ENCODE measurements at places on chromosomes 13 and 19.

DNA sequence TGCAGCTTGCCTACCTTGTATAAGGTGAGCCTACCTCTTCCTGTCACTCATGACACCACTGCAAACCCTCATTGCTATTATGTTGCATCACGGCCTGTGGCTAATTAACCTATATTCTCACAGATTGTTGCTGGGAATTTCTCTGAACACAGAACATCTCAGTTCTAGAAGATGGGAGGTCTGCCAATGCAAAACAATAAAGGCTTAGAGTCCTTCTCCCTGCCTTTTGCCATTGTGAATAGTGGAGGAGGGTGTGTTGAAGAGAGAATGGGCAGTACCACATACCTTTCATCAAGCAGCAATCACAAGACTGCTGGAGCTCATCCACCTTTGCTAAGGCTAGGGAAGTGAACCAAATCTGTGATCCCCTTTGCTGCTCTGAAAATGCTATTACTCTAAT, 34.4 kb downstream of the WDFY2 start:
- no peak for DNase-seq

GRCh38 chr19:16288544-16288943, 36.1 kb upstream of the KLF2 start:
- DNase-seq, result no peak

DNA sequence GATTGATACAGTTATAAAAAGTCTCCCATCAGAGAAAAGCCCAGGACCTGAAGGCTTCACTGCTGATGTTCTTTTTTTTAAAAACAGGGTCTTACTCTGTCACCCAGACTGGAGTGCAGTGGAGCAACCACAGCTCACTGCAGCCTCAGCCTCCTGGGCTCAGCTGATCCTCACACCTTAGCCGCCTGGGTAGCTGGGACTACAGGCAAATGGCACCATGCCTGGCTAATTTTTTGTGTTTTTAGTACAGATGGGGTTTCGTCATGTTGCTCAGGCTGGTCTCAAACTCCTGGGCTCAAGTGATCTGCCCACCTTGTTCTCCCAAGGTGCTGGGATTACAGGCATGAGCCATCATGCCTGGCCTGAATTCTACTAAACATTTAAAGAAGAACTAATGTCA, 33.1 kb downstream of the TEX29 start:
- no peak for DNase-seq

GRCh38 chr13:90732049-90732448, 615.4 kb upstream of the MIR17HG start:
- DNase-seq, result no peak

- DNase-seq, result no peak
Measured at GRCh38 chr13:33994198-33994597, 176.2 kb downstream of the RFC3 start.

- DNase-seq, result no peak
Measured at GRCh38 chr13:26497968-26498511, 59.4 kb upstream of the WASF3 start.

DNA sequence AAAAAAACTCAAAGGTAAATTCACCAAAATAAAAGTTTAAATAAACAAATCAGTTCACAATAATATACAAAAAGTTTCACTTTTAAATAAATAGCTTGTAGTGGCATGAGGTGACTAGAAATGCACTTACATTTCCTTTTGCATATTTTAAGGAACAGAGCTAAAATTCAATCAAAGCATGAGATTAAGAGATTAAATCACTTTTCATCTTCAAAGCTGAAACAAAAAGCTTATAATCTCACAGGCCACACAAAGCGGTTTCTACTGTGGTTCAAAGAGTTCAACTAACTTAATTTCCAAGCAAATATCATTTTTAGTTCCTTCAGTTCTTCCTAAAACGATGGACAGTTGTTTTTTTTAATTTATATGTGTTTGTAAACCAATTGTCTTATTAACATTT, 38.9 kb downstream of the TSC22D1 start:
- no peak for DNase-seq

DNA sequence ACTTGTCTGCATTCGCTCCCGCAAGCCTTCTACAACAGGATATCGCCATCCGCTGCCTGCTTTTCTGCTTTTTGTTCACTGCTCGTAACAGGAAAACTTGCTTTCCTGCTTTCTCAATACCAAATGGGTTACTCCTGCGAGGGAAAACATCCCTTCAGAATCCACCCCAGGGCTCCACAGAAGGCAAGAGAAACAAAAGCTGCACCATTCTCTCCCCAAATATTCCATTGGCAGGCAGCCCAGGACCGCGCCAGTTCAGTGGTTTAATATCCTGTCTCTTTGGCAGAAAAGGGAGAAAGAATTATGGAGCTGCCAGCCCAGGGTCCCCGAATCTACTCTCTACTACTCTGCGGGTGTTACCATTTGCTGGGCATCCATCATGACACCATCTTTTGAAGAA, 84.7 kb upstream of the DOCK9 start:
- DNase-seq, result peak; percentile 24

GRCh38 chr13:24842549-24843274, 78.7 kb downstream of the RNF17 start:
- no peak for DNase-seq

DNA sequence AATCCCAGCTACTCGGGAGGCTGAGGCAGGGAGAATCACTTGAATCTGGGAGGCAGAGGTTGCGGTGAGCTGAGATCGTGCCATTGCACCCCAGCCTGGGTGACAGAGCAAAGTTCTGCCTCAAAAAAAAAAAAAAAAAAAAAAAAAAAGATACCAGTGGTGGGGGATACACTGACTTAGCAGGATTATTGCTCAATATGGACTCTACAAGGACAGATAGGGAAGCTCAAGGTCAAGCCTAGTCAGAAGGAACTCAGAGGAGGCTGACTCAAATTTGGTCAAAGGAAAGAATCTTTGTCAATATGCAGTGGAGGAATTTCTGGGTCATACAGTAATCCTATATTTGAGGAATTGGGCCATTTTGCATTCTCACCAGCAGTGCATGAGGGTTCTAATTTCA, 6.7 kb upstream of the DIAPH3 start:
- DNase-seq, result no peak

GRCh38 chr13:85671336-85671735, 127.9 kb downstream of the SLITRK6 start:
- no peak for DNase-seq

DNA sequence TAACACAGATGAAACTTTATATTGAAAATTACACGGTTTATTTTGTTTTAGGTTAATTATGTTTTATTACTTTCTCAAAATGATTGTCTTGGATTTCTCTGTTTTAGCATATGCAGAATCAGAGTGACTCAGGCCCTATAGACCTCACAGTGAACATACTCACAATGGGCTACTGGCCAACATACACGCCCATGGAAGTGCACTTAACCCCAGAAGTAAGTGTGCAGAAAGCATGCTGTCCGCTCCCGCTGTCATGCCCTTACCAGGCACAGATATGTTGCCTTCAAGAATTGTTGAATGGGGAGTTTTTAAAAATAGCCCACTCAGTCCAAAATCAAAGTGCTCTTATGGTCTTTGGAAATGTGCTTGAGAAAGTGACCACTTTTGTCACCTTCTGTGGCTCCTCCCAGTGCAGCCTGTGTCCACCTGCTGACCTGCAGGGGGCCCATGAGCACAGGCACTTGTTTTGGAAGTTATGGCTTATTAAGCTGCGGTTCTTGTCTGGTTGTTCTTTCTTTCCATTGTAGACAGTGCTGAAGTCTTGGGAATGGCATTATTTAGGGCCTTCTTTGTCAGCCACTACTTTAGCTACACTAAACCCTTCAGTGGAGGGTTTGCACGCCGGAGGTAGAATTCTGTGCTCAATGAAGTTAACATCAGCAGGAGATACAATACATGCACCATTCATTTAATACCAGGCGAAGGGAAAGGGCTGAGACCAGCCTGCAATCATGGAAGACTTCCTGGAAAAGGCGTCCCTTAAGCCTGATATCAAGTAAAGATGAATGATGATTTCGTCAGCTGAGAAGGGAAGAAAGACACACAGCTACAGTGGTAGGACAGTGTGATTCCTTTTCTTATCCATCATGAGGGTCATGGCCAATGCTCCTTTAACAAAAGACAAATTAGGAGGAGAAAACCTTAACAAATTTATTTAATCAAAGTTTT, 36.7 kb downstream of the CUL4A start:
- DNase-seq, result no peak

DNA sequence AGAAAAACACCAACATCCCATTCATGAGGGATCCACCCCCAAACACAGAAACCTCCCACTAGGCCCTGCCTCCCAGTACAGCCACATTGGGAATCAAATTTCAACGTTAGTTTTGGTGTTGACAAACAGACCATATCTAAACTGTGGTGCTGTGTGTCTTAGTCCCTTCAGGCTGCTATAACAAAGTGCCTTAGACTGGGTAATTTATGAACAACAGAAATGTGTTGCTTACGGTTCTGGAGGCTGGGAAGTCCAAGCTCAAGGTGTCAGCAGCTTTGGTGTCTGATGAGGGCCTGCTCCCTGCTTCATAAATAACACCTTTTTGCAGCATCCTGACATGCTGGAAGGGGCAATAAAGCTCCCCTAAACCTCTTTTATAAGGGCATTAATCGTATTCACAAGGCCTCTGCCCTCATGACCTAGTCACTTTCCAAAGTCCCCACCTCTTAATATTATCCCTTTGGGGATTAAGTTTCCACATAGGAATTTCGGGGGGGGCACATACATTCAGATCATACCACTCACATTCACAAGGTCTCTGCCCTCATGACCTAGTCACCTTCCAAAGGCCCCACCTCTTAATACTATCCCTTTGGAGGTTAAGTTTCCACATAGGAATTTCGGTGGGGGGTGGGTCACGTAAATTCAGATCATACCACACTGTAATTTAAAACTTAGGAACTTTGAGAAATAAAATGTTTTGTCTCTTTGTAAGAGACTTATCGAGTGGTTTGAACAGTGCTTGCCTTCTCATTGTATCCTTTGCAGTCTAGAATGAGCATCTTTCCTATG, 27.5 kb downstream of the ZNF507 start:
- DNase-seq, result no peak

DNA sequence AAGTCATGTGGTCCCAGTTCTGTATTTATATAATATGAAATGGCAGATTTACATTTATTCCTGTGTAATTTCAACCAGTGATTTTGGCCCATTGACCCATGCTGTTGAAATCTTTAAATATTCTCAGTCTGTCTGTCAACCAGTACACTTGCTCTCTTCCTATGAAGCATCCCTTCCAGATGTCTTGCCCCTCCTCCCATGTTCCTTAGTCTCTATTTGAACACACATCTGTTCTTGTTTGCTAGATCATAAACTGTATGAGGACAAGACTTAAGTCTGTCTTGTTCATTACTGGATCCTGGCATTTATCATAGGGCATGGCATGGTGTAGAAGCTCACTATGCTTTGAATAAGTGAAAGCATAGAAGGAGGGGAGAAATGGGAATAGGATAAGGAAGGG, 34.9 kb downstream of the STARD13 start:
- DNase-seq, result no peak

- no peak for DNase-seq
Measured at GRCh38 chr13:112783135-112783977, 93.5 kb downstream of the ATP11A start.

DNA sequence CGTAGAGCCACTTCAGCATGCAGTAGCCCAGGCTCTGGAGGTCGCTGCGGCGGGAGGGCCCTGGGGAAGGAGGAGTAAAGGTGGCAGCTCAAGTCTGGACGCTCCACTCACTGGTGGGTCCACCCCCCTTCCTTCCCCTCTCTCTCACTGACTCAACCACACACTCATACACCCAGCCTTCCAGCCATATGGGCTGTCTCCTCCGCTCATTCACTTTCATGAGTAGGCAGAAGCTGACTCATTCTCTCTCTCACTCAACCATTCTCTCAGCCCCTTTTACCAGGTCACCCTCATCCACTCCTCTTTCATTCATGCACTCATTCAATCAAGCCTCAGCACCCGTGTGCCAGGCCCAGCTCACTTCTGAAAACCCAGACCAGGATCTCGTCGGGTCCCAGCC, 27.5 kb upstream of the SIGLEC11 start:
- DNase-seq, result no peak

DNA sequence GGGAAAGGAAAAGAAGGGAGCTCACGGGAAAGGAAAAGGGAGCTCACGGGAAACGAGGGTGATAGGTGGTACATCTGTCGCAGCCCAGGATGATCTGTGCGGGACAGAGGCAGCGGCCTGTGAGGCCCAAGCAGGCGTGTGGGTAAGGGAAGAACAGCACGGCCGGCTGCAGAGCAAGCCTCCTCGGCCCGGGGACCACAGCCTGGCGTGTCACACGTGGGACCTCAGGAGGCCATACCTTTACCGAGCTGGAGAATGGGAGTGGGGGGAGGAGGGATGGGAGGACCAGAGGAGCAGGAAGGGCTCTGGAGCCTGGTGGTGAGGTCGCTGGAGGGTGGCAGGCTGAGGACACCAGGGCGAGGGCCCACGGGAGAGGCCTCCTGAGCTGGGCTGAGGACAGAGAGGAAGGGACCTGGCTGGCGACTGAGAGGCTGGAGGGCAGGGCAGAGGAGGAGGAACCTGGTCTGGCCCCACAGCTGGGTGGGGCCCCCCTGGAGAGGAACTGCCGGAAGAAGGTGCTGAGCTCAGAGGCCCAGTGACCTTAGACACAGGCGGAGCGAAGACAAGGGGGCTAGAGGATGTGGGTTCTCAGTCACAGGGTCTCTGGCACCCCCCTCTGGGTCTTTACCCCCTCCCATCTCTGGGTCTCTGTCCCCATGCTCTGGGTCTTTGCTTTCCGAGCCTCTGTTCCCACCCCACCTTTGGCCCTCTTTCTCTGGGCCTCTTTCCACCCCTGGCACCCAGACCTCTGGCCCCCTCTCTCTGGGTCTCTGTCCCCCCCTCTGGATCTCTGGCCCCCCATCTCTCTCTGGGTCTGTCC, 2.9 kb upstream of the FTL start:
- DNase-seq, result peak; percentile 70

DNA sequence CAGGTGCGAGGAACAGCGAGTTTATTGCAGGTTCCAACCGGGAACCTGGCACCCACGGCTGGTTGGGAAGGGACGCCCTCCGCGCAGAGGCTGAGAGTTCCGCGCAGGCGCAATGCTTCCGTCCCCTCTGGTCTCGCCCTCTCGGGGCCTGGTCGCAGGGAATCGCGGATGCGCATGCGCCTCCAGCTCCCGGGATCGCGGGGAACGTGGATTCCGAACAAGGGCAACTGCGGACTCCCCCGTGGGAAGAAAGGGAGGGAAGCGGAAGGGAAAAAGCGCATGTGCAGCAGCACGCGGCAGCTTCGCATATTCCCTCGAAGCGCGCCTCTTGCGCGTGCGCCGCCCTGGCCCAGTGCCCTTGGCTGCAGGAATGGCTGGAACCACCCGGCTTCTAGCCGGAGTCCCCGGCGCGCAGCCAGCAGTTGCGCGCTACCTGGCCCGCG, 1.1 kb downstream of the TSSK6 start:
- peak; percentile 76 for DNase-seq

DNA sequence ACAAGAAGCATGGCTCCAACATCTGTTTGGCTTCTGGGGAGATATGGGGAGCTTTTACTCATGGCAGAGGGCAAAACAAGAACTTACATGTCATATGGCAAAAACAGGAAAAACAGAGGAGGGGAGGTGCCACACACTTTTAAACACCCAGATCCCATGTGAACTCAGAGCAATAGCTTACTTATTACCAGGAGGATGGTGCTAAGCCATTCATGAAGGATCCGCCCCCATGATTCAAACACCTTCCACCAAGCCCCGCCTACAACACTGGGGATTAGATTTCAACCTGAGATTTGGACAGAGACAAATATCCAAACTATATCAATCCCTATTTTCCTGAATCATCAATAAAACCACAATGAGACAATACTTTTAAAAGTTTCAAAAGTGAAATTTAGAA, 712.1 kb downstream of the PCDH9 start:
- no peak for DNase-seq

GRCh38 chr13:113654591-113655345, 3.2 kb downstream of the ATP4B start:
- DNase-seq, result no peak

- DNase-seq, result no peak
Measured at GRCh38 chr13:111536075-111536642, 215.7 kb downstream of the TEX29 start.

Measured in mucosa of gallbladder (tissue), 1 donor.